ENCODE measurements at places on chromosomes 16 and 17.

DNA sequence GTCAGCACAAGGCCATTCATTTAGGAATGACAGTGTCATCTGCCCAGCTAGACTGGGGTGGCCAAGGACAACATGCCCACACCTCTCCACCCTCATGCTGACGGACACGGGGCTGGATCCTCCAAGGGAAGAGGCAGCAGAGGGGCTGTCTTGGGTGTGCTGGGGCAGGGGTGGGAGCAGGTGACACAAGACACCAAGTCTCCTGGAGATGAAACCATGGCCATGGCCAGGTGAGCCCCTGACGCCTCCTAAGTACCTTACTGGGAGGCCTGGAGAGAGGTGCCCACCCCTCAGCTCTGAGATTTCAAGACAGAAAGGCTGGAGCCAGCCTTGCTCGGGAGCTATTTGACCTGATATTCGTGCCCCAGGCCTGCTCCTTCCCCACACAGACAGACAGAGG, 9.0 kb upstream of the RASD1 start:
- no peak for DNase-seq

DNA sequence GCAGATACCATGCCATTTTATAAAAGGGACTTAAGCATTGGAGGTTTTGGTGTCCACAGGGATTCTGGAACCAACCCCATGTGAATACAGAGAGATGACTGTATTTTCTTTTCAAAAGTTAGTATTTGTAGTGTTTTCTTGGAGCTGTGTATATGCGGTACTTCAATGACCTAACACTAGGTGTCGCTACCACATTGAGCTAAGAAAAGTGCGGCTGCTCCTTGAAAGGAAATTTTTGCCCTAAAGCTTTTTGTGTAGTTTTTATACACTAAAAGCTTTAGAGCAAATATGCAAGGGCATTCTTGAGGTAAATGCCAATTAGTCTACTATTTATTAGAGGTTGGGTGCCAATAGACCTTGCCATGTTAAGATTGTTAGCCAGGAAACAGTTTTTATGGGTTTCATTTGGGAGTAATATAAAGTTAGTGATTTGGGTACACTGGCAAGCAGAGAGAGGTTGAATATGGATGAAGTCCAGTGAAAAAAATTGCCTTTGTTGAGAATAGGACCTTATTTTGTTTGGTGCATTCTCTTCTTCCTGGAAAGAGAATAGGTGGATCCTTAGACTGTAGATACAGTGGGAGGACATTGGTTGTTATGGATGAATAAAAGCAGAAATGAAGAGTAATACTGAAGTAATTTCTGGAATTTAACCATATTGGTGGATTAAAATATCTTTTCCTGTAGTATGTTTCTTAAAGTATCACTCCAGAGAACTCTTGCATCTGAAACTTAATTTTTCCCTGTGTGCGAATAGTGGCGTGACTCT, 43.3 kb downstream of the BCAS3 start:
- DNase-seq, result peak; percentile 17

- no peak for DNase-seq
These were observed 20.9 kb downstream of the MXRA7 start for GRCh38 chr17:76689859-76690258.

- no peak for DNase-seq
These were observed 241.7 kb downstream of the SEC14L1 start for GRCh38 chr17:77382356-77382911.

- DNase-seq, result no peak
These were observed 1304.7 kb downstream of the CDH8 start for GRCh38 chr16:60731329-60732050.

GRCh38 chr16:27922433-27922832, 141.1 kb downstream of the GSG1L start:
- no peak for DNase-seq

DNA sequence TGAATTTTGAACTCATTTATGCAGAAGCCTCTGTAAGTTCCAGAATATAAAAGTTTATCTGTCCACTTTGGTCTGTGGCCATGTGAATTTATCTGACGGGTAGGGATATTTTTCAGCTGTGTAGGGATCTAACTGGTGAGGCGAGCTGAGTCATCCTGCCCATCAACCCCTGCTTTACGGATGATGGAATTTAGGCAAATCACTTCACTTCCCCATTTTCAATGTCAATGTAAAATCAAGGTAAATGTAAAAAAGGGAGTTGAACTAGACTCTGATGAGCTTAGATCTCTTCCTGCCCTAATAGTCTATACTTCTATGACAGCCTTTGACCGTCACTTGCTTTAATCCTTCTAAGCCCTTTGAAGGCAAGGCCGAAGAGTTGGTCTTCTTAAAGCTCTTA, 2.6 kb downstream of the SLC16A6 start:
- DNase-seq, result no peak

DNA sequence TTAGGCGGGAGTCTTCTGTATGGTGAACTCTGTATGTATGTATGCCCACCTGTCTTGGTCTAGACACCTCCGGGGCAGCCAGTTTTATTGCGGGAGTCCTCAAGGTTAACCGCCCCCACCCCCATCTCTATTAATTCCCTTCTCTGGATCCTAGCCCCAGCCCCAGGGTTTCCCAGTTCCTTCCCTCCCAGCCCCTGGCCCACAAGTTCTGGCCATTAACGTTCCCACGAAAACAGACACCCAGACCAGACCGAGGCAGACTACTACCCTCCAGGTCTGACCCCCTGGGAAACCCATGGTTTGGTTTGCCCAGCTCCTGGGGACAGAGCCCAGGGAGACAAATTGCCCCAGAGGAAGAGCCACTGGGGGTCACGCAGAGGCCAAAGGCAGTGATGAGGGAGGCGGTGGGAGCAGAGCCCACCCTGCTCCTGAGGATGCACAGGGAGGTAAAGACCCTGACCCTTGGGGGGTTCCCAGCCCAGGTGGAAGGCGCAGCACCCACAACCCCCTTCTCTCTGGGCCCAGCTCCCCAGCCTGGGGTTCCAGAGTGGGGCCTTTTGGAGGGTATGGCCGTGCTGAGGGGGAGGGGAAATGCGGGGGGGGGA, 8.5 kb downstream of the TBKBP1 start:
- peak; percentile 18 for DNase-seq

- no peak for DNase-seq
These were observed 19.0 kb upstream of the SMG1 start for GRCh38 chr16:18945233-18945632.

- peak; percentile 91 for DNase-seq
These were observed at the start of gene GLG1 for GRCh38 chr16:74606521-74607309. TSS of gene GLG1 (minus strand) at chr16:74607114. CDS start at chr16:74607094, 20 bp downstream.

- no peak for DNase-seq
These were observed 208.5 kb downstream of the STX8 start for GRCh38 chr17:9367156-9367555.

DNA sequence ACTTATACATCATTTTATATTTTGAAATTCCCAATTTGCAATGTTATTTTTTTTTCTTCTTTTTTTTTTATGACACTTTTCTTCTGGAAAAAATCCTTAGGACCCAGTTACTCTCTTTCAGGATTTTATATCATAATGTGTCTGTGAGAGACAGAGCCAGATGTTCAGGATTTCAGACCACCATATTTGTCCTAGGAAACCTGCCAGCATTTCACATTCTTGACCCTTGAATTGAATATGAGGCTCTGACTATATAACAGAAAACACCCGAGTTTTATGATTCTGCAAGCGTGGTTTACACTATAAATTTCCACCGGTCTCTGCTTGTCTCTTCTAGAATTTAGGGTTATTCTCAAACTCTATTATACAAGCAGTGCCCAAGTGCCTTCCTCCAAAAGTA, 621.0 kb downstream of the WWOX start:
- no peak for DNase-seq

- DNase-seq, result no peak
These were observed 89.0 kb downstream of the C17orf67 start for GRCh38 chr17:56744721-56745120.

DNA sequence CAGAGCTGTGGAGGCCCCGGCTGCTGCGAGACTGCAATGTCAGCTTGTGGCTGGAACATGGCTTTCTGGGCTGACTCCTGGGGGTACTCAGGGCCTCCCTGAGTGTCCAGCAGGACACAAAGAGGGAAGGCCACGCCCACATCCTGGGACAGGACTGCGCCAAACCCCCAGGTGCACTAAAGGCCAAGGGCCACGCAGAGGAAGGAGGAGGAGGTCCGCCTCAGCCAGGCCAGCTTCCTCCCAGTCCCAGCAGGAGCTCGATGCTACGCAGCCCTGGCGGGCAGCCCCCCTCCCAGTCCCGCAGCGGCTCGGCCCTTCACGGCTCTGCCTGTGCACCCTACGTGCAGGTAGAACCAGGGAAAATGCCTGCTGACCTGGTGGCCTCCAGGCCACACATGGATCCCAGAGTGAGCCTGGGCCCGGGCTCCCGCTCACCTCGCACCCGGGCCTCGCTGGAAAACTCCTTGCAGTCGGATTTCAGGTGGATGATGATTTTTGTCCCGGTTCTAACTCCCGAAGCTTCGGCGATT, 21.2 kb downstream of the DNASE1 start:
- no peak for DNase-seq

DNA sequence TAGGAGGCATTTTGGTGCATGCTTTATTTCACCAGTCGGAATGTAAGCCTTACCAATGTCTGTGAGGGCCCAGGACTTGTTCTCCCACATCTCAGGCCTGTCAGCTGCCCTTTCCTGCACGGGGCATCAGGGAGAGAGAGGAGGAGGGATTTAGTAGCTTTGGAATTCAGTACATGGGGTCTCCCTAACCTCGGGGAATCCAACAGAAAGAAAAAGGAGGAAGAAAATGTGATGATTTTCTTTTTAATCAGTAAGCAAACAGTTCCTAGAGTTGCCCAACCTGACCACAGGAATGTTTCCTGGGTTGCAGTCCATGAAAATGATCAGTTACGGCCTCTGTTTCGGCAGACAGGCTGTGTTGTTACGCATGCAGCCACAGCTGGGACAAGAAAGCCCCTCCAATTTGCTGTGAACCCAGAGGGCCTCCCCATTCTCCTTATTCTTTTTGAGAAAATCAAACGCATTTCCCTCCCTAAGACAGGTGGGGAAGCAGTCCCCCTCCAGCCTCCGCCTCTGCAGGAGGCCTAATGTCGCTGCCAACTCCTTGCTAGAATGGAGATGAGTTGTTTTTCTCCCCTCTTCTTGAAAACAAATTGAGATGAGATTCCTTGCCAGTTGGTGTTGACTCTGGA, 53.1 kb upstream of the TANGO6 start:
- DNase-seq, result no peak

DNA sequence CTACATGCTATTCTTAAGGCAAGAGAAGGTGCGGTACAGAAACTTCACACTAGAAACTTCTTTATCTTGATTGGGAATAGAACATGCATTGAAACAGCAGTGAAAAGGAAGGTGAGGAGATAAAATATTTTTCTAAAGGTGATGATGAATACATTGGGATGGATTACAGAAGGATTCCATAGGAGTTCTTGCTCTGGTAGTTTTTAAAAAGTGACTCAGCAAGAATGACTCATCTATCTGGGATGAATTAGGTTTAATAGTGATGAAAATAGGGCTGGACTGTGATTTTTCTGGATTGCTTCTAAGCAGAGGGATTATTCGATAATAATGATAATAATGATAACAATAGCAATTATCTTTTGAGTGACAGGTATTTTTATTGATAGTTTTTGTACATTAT, 65.6 kb upstream of the HS3ST4 start:
- DNase-seq, result no peak

DNA sequence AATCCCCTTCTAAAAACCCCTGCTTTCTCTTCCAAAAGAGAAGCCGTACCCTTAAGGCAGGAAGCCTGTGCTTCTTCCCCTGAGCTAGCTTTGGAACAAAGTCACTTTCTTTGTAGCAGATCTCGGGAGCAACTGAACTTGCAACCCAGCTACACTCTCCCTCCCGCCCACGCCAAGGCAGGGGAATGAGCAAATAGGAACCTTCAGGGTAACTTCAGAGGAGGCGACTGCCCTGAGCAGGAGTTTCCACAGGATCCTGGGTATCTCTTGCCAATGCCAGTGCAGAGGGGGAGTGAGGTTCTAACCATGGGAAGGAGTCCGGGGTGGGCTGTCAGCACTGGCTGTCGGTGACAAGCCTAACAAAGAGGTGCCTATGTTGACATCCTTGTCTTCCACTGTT, 5.9 kb upstream of the PIRT start:
- no peak for DNase-seq

- no peak for DNase-seq
These were observed 154.2 kb upstream of the CDH8 start for GRCh38 chr16:62190426-62190825.

- DNase-seq, result peak; percentile 44
These were observed at the start of gene SLFN12 for GRCh38 chr17:35432176-35433074. TSS of gene SLFN12 (minus strand) at chr17:35432500. CDS start at chr17:35423028, 9,472 bp downstream.

- peak; percentile 1 for DNase-seq
These were observed 20.5 kb upstream of the STAC2 start for GRCh38 chr17:39246274-39246673.

- no peak for DNase-seq
These were observed 3.8 kb upstream of the CMTM1 start for GRCh38 chr16:66562409-66562808.

GRCh38 chr17:35537601-35538141, at the start of gene SLFN12L:
TSS of gene SLFN12L (minus strand) at chr17:35537678. CDS start at chr17:35522364, 15,314 bp downstream.
- no peak for DNase-seq

DNA sequence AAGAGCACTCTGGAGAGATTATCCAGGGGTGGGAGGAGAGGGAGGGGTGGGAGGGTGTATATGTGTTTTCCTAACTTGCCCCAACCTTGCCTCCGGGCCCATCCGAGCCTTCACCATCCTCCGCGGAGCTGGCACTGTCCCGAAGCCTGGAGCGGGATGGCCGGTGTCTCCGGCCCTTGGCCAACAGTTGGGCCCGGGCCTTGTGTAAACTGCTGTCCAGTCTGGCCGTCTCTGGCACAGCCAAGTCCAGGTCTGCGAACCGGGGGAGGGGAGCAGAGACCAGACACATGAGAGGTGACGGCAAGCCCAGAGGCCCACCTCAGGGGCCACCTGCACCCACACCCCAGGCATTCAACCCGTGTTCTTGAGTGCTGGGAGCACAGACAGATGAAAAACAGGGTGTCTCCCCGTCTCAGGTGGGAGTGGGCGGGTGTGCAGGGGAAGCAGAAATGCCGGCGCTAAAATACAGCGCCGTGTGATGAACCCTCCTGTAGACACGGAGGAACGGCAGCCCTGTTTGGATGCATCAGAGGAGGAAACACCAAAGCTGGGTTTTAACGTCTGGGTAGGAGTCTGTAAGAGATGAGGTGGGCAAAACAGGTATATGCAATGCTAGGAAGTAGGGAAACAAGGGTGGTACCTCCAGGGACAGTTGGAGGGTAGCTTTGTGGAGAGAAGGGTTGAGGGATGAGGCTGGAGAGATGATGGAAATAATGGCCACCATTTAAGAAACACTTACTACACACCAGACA, 11.7 kb downstream of the SAMD14 start:
- no peak for DNase-seq

GRCh38 chr16:73890186-73891128, 406.2 kb upstream of the PSMD7 start:
- no peak for DNase-seq

- DNase-seq, result no peak
These were observed 8.9 kb upstream of the WSCD1 start for GRCh38 chr17:6061290-6061689.

- no peak for DNase-seq
These were observed 68.8 kb downstream of the MRC2 start for GRCh38 chr17:62696256-62696655.

- DNase-seq, result no peak
These were observed 580.1 kb upstream of the SALL1 start for GRCh38 chr16:51731160-51731559.
